ENCODE measurements at places on chromosomes 4 and X.

DNA sequence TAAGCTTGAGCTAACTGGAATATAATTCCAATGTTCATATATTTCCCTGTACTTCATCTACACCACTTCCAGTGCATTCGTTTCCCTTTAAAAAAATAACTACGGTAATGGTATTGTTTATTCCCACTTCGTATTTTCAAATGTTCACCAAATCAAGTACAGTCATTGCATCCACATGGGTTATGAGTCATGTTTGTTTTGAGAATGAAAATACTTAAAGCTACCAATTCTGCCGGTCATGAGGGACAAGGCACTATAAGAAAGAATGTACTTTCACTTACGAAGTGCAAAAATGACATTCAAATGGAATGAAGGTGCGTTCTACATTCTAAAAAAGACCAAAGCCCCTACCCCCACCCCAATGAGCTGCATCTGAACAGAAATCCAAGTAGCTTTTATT lies 174.4 kb upstream of the FGF13 start:
- DNase-seq = peak; percentile 42

- peak; percentile 60 for DNase-seq
Observed at GRCh38 chr4:158356301-158356700, 146.0 kb downstream of the TMEM144 start.

DNA sequence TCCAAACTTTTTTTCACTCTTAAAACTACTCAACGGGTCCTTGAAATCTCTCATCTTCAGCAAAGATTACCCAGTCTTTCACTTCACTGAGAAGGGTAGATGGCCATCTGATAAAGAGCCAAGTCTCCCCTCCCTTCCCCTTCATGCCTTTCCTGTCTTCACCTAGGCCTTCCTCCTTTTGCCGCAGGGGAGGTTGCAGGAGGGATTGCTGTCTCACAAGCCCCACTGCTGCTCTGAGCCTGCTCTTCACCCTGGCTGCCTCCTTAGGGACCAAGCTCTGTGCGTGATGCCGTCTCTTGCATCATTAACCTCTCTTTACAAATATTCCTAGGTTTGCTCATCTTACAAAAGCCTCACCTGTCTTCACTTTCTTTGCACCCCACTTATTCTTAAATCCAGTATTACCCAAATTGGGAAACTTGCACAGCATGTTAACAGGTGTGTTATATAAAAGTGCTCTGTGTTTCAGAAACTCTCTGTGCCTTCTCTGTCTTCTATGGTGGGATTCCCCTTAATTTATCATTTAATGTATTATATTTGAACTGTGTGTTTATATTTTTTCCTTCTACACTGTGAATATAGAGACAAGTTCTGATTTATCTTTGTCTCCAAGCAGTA lies 3.8 kb downstream of the ZFX start:
- peak; percentile 6 for DNase-seq

DNA sequence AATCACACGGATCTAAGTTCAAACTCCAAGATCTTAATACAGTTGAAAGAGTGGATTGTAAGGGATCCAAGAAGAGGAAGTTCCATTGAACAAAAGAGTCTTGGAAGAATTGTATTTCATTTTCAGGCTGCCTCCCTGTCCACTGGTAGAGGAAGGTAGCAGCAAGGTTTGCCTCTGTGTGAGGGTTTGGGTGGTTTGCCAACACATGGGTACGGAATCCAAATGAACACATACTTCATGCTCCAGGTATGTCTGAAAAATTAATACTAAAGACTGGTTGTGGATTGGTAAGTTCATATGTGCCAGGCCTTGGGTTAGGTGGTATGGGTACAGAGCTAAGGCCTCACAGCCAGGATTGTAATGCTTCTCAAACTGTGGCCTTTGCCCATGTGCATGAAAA lies 523.6 kb upstream of the BOD1L1 start:
- DNase-seq = peak; percentile 27

GRCh38 chrX:103215425-103215991 lies 600 bp downstream of the BEX4 start:
- DNase-seq = peak; percentile 19

DNA sequence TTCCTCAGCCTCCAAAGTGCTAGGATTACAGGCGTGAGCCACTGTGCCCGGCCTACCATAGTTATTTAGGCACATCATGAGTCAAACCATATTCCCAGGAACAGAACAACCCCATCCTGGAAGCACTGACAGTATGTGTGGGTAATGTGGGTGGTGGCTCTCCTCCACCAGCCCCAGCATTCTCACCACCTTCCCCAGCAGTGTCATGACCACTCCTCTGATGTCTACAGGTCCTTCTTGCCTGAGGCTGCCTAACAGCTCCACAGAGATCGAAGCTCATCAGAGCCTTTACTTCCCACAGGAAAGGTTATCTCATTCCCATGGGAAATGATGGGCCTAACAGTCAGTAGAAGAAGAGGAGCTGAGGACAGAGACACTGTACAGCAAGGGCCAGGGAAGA lies 129.5 kb upstream of the GPC4 start:
- no peak for DNase-seq
